Liver (tissue), 10 donors: ENCODE measurements at places on chromosomes 1 and 21. TPM values are rescaled to one million over a fixed set of nuclear protein-coding genes. Genes with fewer than 3 reads are reported as not detected.

ADARB1 gene
- 3.1 TPM for total RNA-seq

GRCh38 chr21:17793246-17794123 is 25.7 kb downstream of the C21orf91 start:
- peak overlapping the region; percentile 40 for H3K27ac ChIP-seq
- no peaks in the 10 kb centered on the region for H3K27me3 ChIP-seq
- H3K4me1 ChIP-seq, result peaks cover 17% of the 10 kb centered on the region
- peak overlapping the region; percentile 12 for H3K4me3 ChIP-seq
- no peak for DNase-seq

DNA sequence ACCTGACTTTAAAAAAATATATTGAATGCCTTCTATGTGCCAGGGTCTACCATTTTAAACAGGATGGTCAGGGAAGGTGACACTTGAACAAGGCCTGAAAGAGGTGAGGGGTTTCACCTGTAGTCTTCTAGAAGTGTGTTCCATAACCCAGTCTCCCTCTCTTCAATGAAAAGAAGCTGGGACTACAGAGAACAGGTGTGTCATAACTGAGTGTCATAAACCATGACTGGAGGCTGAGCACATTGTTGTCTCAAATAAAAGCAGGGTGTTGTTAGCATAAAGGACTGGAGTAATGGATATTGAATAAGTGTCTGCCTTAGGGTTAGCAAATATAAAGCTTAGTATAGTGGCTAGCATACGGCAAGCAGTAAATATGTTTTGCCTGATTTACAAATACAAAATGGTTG is 65.4 kb downstream of the SYDE2 start:
- no peak overlapping the region for H3K4me3 ChIP-seq
- H3K27me3 ChIP-seq, result no peaks in the 10 kb centered on the region
- DNase-seq, result no peak
- H3K4me1 ChIP-seq, result no peaks in the 10 kb centered on the region
- H3K27ac ChIP-seq, result no peak overlapping the region

GRCh38 chr1:169727307-169727706 is 6.6 kb downstream of the SELE start:
- no peak for DNase-seq
- no peaks in the 10 kb centered on the region for H3K36me3 ChIP-seq
- H3K27me3 ChIP-seq, result no peaks in the 10 kb centered on the region
- H3K4me3 ChIP-seq, result peak overlapping the region; percentile 58

- H3K27me3 ChIP-seq, result no peaks in the 10 kb centered on the region
- H3K4me1 ChIP-seq, result peaks cover 16% of the 10 kb centered on the region
- no peak overlapping the region for H3K27ac ChIP-seq
- no peak overlapping the region for H3K4me3 ChIP-seq
- no peaks in the 10 kb centered on the region for H3K36me3 ChIP-seq
These were observed 30.3 kb upstream of the TMEM125 start for GRCh38 chr1:43239484-43239883.

- no peaks in the 10 kb centered on the region for H3K27me3 ChIP-seq
- no peaks in the 10 kb centered on the region for H3K36me3 ChIP-seq
- H3K27ac ChIP-seq, result no peak overlapping the region
- no peak for DNase-seq
These were observed 21.5 kb upstream of the RCAN3 start for GRCh38 chr1:24481101-24481500.

DNA sequence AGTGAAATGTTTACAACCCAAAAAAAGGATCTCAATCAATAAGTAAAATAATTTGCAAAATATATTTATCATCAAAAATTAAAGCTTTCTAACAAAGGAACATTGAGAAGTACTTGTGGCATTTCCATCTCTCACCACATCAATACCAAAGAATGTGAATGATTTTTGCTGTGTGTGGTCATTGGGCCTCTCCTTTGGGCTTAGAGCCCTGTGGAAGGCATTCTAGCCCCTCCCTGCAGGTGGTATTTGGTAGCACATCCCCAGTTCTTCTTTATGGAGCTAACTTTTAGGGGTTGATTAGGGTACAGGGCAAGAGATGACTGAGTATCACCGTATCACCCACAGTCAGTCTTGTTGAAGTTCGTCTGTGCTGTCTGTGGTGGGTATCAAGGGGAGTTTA is 294.1 kb upstream of the SGIP1 start:
- H3K4me3 ChIP-seq, result no peak overlapping the region
- no peaks in the 10 kb centered on the region for H3K27me3 ChIP-seq
- no peaks in the 10 kb centered on the region for H3K36me3 ChIP-seq
- no peak overlapping the region for H3K27ac ChIP-seq
- no peaks in the 10 kb centered on the region for H3K4me1 ChIP-seq

NTMT2 gene
- not detected for total RNA-seq

- no peaks in the 10 kb centered on the region for H3K27me3 ChIP-seq
- H3K4me3 ChIP-seq, result no peak overlapping the region
- H3K27ac ChIP-seq, result no peak overlapping the region
- H3K4me1 ChIP-seq, result no peaks in the 10 kb centered on the region
- H3K36me3 ChIP-seq, result no peaks in the 10 kb centered on the region
These were observed 19.9 kb downstream of the ATP8B2 start for GRCh38 chr1:154344977-154345837.

NEXN gene
- 2.3 TPM for total RNA-seq

PBX1 gene
- total RNA-seq, result 17.3 TPM

RIMS3 gene
- total RNA-seq, result 1.0 TPM

DNA sequence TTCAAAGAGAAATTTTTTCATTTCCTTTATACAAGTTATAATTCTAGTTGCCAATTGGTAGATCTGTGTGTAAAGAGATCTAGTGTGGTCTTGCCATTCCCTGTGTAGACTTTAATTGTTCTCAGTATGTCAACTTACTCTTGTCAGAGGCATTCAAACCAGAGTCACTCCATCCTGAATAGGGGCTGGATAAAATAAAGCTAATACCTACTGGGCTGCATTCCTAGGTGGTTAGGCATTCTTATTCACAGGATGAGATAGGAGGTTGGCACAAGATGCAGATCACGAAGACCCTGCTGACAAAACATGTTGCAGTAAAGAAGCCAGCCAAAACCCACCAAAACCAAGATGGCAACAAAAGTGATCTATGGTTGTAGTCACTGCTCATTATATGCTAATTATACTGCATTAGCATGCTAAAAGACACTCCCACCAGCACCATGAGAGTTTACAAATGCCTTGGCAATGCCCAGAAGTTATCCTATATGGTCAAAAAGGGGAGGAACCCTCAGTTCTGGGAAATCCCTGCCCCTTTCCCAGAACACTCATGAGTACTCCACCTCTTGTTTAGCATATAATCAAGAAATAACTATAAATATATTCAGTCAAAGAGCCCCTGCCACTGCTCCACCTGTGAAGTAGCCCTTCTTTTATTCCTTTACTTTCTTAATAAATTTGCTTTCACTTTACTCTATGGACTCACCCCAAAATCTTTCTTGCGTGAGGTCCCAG is 74.0 kb upstream of the ADAMTS5 start:
- no peak overlapping the region for H3K27ac ChIP-seq
- no peaks in the 10 kb centered on the region for H3K4me1 ChIP-seq
- no peaks in the 10 kb centered on the region for H3K27me3 ChIP-seq
- no peaks in the 10 kb centered on the region for H3K36me3 ChIP-seq

DNA sequence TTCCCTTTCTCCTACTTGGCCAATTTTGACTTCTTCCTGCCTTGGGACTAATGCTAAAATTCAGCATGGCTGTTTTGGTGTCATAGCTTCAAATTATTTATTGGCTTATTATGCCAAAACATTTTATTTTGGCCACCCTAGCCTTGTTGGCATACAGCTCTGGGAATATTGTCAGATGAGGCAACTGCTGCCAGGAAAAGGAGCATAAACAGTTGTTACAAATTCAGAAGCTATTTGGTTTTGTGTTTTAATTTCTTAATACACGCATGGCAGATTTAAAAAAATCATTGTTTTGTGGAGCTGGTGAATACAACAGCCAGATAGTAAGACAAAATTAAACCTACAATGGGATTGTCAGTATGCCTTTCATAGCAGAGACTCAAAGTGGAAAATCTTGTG is 66.8 kb upstream of the BCL10 start:
- no peak overlapping the region for H3K4me3 ChIP-seq
- DNase-seq, result no peak
- H3K4me1 ChIP-seq, result peaks cover 3% of the 10 kb centered on the region

DNA sequence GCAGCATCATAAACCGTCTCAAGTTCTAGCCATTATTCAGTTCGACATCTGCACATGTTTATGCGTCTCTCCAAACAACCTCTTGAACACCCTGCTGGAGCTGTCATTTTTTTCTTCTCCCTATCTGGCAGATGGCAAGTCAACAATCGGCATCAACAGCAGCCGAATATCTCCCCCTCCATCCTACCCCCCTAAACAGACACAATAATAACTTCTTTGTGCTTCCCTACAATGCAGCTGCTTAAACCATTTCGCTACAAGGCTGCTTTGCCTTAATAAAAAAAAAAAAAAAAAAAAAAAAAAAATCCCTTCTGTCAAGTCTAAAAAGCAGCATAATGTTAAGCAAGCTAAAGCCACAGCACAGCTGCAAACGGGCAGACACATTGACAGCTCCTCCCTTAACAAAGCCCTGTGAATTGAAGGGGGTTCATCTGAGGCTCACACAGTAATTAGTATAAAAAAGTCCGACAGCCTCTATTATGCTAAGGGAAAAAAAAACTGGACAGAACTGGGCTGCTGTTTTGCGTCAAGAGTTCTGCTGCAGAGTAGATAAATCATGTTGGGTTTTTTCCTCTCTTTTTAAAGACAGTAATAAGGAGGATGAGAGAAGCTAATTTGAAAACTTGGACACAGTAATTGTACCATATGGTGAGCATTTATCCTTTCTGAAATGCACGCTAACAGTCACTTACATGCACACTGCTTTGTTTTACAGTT is 136.4 kb downstream of the AKT3 start:
- H3K4me1 ChIP-seq, result peaks cover 5% of the 10 kb centered on the region
- H3K36me3 ChIP-seq, result no peaks in the 10 kb centered on the region
- H3K27ac ChIP-seq, result peak overlapping the region; percentile 39
- peak overlapping the region; percentile 20 for H3K4me3 ChIP-seq
- H3K27me3 ChIP-seq, result no peaks in the 10 kb centered on the region
- DNase-seq, result no peak

GJA4 gene
- 6.1 TPM for total RNA-seq

OR2T8 gene
- 0.70 TPM for total RNA-seq

DNA sequence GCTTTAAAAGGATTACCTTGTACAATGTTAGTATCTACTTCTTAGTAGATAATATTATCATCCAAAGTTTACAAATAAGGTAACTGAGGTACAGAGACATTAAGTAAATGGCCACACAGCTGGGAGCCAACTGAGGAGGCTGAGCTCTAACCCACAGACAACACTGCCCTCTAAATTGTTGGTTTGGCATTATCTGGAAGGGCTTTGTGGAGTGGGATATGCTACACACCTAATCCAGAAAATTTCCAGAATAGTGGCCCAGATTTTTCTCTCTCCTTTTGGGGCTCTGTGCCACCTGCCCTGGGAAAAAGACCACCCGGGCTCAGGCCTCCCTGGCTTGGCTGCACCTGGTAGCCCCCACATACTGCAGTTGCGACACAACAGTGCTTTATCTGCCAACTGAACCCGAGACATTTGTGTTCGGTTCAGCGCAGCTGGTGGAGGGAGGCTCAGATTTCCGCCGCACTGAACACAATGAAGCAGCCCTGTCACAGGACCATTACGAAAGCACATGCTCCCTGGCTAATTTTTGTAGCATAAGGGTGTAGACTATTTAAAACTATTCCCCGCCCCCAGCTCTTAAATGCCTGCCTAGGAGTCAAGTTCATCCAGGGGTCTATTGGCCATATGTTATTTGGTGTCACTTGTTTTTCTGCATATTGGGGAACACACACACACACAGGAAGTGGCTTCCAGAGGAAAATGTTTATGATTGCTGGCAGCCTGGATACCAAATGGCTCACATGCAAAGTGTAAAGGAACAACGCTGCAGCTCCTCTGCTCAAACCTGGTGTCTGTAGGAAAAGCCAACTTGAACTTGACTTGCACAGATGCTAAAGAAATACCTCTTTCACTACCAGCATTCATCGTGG is 92.3 kb upstream of the ESRRG start:
- DNase-seq, result no peak
- H3K4me1 ChIP-seq, result no peaks in the 10 kb centered on the region
- peaks cover 5% of the 10 kb centered on the region for H3K27me3 ChIP-seq
- H3K27ac ChIP-seq, result no peak overlapping the region
- H3K4me3 ChIP-seq, result no peak overlapping the region

GRCh38 chr1:223175633-223176032 is 32.6 kb upstream of the TLR5 start:
- DNase-seq, result no peak
- no peak overlapping the region for H3K4me3 ChIP-seq
- H3K36me3 ChIP-seq, result no peaks in the 10 kb centered on the region
- peak overlapping the region; percentile 69 for H3K27ac ChIP-seq
- no peaks in the 10 kb centered on the region for H3K27me3 ChIP-seq

SPATA46 gene
- not detected for total RNA-seq

DNA sequence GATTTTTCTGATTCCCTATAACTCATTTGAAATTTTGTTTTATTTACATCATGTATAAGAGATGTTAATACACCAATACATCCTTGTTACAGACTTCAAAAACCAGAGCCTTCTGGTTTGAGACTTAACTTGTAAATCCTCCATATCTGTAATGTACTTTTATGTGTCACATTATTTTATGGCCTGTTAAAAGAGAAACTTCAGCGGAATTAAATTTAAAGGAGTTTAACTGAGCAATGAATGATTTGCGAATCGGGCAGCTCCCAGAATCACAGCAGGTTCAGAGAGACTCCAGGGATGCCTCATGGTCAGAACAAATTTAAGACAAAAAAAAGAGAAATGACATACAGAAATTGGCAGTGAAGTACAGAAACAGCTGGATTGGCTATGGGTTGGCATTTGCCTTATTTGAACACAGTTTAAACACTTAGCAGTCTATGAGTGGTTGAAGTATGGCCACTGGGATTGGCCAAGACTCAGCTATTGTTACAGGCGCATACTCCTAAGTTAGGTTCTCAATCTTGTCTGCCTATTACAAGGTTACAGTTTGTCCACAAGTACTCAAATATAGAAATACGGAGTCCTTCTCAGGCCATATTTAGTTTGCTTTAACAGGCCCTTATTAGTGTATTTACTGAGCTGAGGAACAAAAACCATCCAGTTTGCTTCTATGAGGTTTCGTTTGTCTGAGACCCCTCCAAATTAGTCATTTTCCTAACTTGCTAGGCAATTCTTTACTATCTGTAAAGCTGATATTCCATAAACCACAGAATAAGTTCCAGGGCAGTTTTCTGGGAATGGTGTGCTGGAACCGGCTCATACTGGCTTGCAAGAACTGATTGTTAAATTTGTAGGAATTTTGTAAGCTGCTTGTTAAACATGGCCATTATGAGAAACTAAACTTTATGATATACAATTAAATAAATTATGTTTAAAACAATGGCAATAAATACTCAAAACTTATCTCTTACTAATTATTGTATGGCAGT is 56.2 kb upstream of the WDR26 start:
- no peaks in the 10 kb centered on the region for H3K4me1 ChIP-seq
- DNase-seq, result no peak
- no peak overlapping the region for H3K27ac ChIP-seq
- H3K27me3 ChIP-seq, result no peaks in the 10 kb centered on the region
- no peaks in the 10 kb centered on the region for H3K36me3 ChIP-seq

FAM177B gene
- total RNA-seq, result not detected

- no peaks in the 10 kb centered on the region for H3K27me3 ChIP-seq
- H3K36me3 ChIP-seq, result peaks cover 11% of the 10 kb centered on the region
- H3K4me1 ChIP-seq, result no peaks in the 10 kb centered on the region
- no peak overlapping the region for H3K4me3 ChIP-seq
- no peak overlapping the region for H3K27ac ChIP-seq
- DNase-seq, result no peak
These were observed 64.8 kb downstream of the PEX14 start for GRCh38 chr1:10539411-10540043.
